SIG-M5 (cell line): ENCODE measurements at places on chromosomes 2 and 18.

- no peak for DNase-seq
Observed at GRCh38 chr2:33216508-33217182, 259.8 kb upstream of the RASGRP3 start.

- DNase-seq: no peak
Observed at GRCh38 chr18:78739882-78740677, 239.5 kb upstream of the SALL3 start.

DNA sequence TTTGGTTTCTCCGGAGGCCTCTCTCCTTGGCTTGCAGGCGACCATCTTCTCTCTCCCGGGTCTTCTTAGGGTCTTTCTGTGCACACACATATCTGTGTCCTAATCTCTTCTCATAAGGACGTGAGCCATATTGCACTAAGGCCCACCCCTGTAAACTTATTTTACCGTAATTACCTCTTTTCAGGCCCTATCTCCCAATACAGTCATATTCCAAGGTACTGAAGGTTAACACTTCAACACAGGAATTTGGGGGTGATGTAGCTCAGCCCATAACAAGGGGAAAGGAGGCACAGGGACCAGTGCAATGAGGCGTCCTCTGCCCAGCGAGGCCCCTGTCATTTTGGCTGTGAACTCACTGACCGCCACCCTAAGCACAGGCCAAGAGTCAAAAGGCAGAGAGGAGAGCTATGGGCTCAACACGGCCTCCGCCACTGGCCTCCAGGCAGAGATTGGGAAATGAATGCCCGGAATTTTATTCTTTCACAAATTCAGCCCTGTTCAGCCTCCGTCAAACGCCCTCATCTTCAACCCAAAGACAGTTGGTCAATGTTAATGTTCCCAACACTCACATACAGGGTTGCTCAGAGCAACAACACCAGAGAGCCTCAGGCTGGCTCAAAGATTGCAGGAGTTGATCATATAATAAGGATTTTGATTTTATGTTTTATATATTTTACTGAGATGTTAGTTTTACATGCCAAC lies 15.9 kb upstream of the NMUR1 start:
- no peak for DNase-seq

GRCh38 chr2:194672994-194673393 lies 984.0 kb upstream of the SLC39A10 start:
- DNase-seq: no peak

DNA sequence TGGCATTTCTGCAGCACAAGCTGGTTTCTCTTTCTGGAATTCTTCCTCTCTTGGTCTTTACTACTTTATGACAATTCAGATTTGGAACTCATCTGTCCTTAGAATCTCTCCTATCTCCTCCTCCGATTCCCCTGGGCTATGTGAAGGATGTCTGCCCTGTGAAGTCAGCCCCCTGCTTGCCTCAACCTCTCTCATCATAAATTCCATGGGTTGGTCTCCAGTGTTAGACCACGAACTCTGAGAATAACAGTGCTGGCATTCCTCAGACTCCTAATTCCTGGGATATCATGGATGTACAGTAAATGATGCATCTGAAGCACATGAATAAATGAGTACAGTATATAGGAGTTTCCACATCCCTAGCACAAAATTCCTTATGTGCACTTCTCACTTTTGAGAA lies 21.0 kb upstream of the CYRIA start:
- no peak for DNase-seq

DNA sequence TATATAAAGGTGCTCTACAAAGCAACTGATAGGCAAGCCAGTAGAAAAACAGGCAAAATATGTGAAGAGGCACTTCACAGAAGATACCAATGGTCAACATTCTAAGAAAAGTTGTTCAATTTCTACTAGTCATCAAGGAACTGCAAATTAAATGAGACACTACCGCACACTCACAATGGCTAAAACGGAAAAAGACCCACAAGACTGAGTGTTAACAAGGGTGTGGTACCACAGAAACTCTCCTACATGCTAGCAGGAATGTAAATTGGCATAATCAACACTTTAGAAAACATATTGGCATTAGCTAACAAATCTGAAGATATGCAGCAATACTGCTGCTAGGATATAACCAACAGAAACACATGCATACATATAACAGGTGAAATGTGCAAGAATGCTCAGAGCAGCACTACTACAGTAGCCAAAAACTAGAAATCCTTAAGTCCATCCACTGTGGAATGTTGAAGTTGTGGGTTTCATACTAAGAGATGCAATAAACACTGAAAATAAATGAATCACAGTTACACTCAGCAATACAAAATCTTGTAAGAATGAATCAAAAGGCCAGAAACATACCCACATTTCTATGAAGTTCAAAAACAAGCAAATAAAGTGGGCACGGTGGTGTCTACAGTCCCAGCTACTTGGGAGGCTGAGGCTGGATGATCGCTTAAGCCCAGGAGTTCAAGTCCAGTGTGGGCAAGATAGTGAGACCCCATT lies 9.2 kb downstream of the RNU4ATAC start:
- no peak for DNase-seq

DNA sequence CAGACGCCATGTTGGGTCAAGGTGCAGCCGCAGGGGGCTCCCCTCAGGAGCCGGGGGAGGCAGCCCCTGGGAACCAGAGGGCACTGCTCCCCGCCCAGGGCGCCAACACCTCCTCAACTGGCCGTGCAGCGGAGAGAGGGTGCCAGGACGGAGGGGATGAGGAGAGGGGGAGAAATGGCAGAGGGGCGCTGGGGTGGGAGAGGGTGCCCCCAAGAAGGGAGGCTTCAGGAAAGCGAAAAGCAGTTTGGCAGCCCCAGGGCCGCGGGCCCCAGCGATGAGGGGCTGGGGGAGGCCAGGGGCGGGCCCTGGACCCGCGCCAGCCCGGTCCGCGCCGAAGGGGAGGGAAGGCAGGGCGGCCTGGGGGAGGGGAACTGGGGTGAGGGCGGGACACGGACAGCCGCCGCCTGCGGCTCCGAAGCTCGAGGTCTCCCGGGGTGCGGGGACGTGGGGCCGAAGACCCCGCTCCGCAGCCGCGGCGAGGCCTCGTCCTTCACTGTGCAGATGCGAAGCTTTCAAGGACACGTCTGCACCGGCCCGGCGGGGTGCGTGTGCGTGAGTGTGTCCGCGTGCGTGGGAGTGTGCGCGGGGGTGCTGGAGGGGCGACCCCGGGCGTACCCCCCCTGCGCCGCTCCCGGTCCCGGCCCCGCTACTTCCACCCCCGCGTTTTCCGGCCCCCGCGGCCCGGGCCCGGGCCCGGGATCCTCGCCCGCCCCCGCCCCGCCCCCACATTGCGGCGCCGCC lies 1.4 kb downstream of the DNMT3A start:
- no peak for DNase-seq

GRCh38 chr2:160719116-160719515 lies 225.5 kb upstream of the RBMS1 start:
- no peak for DNase-seq
